ENCODE measurements at places on chromosomes 7 and 10. TPM values are rescaled to one million over a fixed set of nuclear protein-coding genes. Genes with fewer than 3 reads are reported as not detected.

The EPHA1 gene
- 5.6 TPM for polyA plus RNA-seq

The CC2D2B gene
- polyA plus RNA-seq, result 0.36 TPM

The SNCG gene
- polyA plus RNA-seq, result 5.9 TPM

The NPC1L1 gene
- 0.15 TPM for polyA plus RNA-seq

The TAS2R60 gene
- polyA plus RNA-seq, result not detected

The SND1 gene
- polyA plus RNA-seq, result 125 TPM

The ANKRD30A gene
- polyA plus RNA-seq, result not detected

The GRM3 gene
- 0.20 TPM for polyA plus RNA-seq

The TBL2 gene
- polyA plus RNA-seq, result 26.7 TPM

The SPDYE2 gene
- 0.70 TPM for polyA plus RNA-seq

The RALA gene
- polyA plus RNA-seq, result 54.5 TPM

The ACHE gene
- 47.3 TPM for polyA plus RNA-seq

The ABHD11 gene
- polyA plus RNA-seq, result 13.4 TPM

The RBM48 gene
- 9.4 TPM for polyA plus RNA-seq

The SHH gene
- not detected for polyA plus RNA-seq

The CPXM2 gene
- polyA plus RNA-seq, result 1.6 TPM

The RELN gene
- 31.3 TPM for polyA plus RNA-seq

The CLEC5A gene
- 0.21 TPM for polyA plus RNA-seq

The NEBL gene
- 1.6 TPM for polyA plus RNA-seq

The BTBD16 gene
- polyA plus RNA-seq, result not detected

The ATP5MK gene
- polyA plus RNA-seq, result 275 TPM

The NRG3 gene
- 0.21 TPM for polyA plus RNA-seq

Measured in muscle of leg (tissue), 16 donors.